ENCODE measurements at places on chromosomes 6 and 20.

DNA sequence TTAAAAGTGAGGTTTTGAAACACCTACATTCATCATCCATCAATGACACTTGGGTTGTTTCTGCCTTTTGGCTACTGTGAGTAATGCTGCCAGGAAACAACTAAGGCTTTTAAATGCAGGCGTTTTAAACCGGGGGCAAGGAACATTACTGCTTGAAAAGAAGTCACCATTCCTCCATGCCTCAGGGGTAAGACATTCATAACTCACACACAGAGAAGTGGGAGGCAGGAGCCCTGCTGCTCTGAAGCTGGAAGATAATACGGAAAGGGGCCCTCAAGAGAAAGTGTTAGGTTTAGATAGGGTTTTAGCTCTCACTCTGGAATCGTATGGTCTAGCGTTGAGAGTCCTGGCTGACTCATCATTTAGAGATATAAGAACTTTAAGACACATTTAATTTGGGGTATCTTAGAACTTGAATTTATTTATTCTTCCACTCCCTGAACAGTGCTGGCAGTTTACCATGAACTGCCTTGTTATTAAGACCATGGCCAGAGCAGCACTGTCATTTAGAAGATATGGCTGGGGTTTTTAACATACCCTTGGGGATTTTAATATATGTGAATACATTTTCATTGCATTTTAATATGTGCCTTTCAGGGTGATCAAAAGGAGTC, 1.8 kb downstream of the TUBB1 start:
- no peak for DNase-seq

DNA sequence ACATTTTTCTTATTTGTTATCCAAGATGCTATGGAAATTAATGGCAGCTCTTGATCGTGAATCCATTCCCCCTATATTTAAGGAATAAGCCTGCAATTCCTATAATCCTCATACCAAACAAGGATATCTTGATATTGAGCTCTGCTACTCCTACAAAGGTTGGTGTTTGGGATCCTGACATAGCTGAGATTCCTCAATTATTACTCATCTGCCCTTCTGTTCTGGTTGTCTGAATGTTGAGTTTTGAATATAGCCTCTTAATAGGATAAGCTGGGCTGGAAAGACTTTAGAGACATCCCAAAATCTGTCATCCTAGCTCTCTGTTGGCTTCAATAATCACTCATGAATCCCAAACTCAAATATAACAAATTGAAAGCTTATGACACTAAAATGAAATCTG, 49.9 kb downstream of the CLIC5 start:
- no peak for DNase-seq

DNA sequence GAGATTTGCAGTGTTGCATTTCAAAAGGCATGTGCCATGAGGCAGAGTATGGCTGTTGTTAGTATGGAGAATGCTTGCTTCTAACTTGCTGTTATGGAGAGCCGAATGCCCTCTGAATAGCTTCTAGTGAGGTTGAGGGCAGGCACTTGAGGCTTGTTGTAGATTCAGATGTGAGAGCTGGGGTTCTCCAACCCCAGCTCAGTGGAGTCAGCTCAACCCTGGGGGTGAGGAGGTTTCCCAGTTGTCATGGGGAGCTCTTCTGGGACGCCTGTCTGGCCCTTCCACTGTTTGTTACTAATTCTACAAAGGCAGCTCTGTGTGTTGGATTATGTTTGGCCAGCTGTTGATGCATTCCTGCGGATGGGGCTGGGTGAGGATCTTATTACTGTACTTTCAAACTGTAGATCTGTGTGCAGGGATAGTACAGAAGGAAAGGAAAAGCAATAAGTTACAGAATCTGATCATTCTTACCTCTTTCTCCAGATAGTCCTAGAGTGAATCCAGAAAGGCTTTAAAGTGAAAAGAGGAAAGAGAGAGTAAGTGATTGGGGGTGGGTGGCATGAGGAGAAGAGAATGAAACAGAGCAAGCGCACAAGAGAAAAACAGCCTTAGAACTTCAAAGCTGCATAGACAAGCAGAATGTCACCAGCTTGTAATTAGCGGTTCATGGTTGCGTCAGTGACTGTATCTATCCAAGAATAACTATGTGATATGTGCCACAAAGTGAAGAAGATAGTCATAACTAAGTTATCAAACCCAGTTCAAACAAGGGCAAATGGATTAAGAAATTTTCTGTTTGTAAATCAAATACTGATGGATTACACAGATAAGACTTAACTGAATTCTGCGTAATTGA, 148.7 kb downstream of the PRL start:
- no peak for DNase-seq

GRCh38 chr6:145031001-145031400, 704.3 kb downstream of the EPM2A start:
- DNase-seq = no peak

DNA sequence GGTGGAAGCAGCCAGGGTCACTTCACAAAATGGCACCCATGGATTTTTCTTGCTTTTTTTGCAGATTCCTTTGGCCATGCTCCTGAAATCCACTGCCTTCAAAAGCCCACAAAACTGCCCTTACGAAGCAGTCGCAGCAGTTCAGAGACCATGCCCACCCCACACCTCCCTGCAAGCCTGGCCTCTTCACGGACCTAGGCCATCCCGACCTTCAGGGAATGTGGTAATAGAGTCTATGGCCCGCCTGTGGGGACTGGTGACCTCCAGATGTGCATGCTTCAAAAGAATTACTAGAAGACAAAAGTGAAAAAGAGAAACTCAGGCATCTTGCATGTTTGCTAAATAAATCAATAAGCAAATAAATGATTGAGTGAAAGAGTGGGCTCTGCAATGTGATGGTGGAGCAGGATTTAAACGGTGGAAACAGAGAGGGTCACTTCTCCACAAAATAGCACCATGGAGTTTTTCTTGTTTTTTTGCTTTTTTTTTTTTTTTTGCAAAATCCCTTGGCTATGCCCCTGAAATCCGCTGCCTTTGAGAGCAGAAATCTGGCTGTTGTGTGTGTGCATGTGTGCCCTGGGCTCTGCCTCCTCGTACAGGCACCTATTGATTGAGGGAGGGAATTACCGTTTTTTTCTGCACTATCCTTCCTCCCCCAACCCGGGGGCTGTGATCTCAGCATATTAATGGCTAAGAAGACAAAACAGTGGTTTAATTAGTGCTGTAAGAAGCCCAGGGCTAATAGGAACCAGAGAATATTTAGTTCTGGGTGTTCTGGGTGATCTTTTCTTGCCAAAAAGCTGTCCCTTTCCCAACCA, 107.4 kb downstream of the PXDC1 start:
- DNase-seq = no peak

DNA sequence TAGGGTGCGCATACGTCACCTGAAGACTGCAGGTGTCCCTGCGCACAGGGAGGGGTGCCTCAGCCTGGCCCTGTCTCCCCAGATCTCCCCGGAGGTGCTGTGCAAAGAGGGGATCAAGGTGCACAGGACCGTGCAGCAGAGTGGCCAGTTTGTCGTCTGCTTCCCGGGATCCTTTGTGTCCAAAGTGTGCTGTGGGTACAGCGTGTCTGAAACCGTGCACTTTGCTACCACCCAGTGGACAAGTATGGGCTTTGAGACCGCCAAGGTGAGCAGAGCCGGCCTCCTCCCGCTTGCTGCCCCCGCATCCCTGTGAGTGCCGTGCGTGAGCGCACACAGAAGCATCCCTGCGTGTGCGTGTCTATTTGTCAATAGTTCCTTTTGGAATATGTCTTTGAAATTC, 150.7 kb downstream of the DTNBP1 start:
- DNase-seq = no peak

GRCh38 chr6:63352544-63353285, 32.9 kb upstream of the LGSN start:
- DNase-seq = no peak

- no peak for DNase-seq
Observed at GRCh38 chr6:90835596-90836212, 248.8 kb upstream of the MAP3K7 start.

DNA sequence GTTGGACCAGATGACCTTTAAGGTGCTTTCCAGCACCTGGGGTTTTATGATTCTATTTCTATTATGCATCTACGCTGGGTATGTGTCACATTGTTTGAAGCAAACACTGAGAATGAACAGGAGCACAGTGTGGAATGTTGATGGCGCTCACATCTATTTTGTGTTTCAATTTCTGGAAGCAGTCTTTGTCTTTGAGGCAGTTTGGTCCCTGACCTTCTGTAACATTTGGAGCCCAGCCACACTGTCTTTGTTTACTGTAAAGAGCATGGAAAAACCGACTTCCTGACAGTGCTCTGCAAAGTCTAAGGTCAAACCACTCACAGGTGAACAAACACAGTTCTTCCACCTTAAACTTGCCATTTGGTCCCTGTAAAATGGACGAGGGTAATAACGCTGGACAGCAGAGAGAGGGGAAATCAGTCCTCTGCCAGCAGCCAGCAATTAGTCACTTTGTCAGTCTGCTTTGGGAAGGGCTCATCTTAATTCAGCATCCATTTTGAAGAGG, 155.5 kb downstream of the PRL start:
- DNase-seq = no peak

DNA sequence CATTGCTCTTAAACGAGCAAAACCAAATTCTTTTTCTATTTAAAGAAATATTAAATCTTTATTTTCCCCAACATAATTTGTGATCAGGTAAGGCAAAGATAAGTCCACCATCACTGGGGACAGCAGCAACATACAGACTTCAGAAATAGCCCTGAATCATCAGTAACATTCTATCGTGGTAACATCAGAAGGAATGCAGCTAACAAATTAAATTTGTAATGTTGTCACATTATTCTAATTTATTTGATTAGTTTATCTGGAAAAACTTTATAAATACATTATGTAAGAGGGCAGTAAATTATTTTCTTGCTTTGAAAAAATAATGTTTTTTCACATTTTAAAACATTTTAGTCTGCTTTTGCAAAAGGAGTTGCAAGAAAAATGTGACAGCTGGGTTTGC, 53.6 kb upstream of the BCLAF1 start:
- DNase-seq = no peak

- DNase-seq = no peak
Observed at GRCh38 chr20:20710443-20711315, 1.8 kb downstream of the RALGAPA2 start.

DNA sequence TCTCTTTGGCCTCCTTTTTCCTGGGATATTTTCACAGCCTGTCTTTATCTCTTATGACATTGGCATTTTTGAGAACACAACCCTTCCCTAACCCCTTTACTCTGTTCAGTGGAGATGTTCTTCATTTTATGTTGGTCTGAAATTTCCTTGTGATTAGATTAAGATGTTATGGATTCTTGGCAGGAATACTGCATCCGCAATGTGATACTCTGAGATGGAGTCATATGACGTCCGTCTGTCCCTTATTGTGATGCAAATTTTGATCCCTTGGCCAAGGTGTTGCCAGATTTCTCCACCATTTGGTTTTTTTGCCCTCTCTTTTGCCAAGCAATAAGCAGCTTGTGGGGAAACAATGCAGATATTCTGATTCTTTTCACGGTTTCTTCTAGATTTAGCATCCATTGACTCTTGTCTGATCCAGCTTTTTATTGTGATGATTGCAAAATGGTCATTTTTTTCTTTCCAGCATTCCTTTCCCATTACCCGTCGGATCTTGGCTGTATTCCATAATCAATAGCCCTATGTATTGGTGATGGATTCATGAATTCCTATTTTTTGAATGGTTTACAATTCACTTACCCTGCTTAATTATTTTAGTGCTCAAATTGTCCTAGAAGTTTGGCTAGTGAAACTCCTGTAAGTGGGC, 85.1 kb downstream of the NCOA3 start:
- no peak for DNase-seq

DNA sequence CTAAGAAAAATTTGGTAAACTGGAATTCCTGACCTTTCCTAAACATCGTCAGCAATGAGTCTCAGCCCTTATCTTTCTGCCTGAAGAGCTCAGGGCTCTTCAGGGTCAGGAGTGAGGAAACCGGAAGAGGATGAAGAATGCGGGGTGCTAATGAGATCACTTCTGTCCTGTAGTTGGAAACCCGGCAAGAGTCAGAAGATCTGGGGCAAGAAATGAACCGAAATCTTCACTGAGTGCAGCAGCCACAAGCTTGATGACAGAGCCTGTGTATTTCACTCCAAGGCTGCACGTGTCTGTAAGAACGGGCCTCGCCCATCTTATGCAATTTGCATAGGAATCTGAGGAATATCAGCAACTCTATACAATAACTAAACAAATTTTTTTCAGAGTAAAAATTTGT, 60.4 kb upstream of the QKI start:
- DNase-seq = no peak

DNA sequence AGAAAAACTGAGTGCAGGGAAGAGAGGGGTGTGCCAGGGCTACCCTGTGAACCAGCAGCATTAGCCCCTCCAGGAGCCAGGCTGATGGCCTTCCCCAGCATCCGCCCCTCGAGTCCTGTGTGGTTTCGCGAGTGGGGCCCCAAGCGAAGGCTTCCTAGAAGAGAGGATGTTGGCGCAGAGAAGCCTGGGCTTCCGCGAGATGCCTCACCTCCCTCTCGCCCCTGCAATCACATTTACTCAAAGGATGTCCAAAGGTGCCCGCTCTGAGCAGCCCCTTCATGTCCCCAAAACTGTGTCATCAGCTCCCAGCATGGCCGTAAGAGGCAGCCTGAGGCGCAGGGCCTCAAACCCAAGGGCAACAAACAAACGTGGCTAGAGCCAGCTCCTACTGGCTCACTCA, 111.7 kb downstream of the PREX1 start:
- DNase-seq = peak; percentile 10

Data from stimulated activated CD4-positive, alpha-beta T cell treated with anti-CD3 and anti-CD28 coated beads, TNF-alpha, amount 100 ng/mL, for 4 hours (primary cell).